ENCODE measurements at places on chromosomes 7 and 10.
A peak's percentile ranks its signal among the peaks of the same experiment; 100 is the strongest.

GRCh38 chr10:91617072-91617609 is 15.7 kb downstream of the PPP1R3C start:
- no peak for DNase-seq

DNA sequence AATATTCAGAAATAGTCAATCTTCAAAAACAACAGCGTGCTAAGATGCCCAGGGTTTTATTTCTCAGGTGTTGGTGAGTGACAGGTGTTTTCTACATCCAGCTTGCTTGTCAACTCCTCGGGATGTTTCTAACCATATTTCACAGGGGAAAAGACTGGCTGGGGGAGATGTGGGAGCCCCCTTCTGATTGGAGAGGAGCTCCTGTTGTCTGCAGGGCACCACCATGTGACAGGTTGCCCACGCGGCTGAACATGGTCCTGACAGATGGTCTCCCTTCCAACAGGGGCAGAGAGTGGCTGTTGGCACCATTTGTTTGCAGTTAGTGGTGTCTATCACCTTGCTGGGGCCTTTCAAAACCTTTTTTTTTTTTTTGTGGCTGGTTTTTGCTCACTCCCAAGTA is 16.5 kb upstream of the GPR26 start:
- no peak for DNase-seq

DNA sequence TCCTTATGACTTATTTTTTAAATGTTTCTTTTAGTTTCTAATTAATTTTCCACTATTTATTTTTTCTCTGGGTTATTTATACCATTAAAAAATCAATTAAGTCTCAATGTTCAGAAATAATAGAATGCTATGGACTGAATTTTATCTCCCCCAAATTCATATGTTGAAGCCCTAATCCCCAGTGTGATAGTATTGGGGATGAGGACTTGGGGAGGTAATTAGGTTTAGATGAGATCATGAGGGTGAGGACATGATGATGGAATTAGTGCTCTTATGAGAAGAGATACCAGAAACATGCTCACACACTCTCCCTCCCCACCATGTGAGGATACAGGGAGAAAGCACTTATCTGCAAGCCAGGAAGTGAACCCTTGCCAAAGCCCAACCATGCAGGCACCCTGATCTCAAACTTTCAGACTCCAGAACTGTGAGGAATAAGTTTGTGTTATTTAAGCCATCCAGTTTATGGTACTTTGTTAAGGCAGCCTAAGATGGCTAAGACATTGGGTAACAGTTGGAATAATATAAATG is 202.6 kb downstream of the MDFIC start:
- DNase-seq: no peak

DNA sequence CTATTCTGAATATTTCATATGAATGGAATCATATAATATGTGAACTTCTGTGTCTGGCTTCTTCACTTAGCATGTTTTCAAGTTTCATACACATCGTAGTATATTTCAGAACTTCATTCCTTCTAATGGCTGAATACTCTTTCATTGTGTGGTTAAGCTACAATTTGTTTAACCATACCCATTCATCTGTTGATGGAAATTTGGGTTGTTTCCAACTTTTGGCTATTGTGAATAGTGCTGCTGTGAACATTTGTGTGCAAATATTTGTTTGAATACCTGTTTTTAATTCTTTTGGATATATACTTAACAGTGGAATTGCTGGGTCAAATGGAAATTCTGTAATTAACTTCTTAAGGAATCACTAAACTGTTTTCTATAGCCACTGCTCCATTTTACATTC is 86.0 kb upstream of the MDFIC start:
- DNase-seq: no peak

DNA sequence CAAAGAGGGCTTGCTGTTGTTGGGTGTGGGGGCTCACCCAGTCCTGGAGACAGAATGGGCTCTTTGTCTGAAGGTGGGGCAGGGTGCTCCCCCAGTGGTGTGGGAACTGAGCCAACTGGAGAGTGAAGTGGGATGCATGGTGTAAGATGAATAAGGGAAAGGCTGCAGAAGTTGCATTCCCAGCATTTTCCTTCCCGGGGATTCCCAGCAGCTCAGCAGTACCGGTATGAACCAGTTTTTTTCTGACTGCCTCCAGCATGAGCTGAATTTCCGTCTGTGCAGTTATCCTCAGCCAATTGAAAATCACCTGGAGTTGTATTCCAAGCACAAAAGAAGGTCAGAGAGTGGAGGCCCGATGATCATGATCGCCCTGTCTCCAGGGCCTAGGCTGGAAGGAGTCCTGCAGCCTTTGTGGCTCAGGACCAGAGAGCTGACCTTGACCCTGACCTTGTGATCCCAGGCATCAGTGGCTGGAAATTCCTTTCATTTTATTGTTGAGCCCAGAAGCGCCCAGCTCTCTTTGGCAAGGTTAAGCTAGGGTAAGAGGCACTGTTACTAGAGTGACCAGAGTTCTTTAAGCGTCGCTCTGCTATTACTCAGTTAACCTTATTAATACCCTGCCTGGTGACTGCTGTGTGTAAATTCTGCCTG is 33.4 kb downstream of the OGDH start:
- DNase-seq: no peak

DNA sequence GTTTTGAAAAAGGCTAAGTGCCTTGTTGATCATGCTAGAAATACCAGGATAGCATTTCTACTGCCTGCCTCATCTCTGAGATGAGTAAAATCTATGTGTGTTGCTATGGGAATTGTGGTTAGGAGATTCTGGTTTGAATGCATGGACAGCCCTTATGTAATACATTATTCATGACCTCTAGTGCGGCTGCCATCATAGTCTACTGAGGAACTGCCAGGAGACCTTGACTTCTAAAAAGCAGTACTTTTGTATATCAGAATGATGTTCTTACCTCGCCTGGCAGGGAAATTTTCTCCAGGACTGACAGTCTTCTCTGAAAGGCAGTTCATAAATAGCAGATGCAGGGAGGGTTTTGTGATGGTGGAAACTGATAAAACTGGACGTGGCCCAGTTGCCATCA is 248.5 kb downstream of the NSUN6 start:
- DNase-seq: no peak

- DNase-seq: no peak
Observed at GRCh38 chr10:132036153-132036886, 29.4 kb upstream of the JAKMIP3 start.

DNA sequence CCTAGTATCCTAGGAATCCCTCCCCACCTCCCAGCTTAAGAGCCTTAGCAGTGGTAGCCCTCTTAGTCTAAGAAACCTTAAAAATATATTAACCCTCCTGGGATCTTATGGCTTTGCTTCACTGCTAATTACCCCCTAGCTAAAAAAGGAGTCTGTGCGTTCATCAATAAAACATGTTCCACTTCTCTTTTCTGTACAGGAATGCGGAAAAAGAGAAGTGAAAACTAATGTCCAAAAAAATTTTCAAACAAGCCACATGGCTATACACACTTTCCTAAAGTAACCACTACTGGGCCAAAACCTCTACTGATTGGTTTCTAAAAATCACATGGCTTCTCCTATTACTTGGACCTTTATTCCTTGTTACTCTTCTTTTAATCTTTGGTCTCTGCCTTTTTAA is 667.1 kb upstream of the LRRTM3 start:
- no peak for DNase-seq

DNA sequence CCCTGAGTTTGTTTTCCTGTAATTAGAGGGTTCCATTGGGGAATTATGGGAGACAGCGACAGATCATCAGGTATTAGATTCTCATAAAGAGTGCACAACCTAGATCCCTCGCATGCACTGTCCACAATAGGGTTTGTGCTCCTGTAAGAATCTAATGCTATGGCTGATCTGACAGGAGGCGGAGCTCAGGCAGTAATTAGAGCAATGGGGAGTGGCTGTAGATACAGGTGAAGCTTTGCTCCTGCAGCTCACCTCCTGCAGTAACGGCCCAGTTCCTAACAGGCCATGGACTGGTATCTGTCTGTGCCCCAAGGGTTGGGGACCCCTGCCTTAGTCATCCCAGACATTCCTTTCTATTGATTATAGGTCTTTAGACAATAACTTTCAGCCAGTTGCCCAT is 894 bp upstream of the ZSCAN21 start:
- no peak for DNase-seq

DNA sequence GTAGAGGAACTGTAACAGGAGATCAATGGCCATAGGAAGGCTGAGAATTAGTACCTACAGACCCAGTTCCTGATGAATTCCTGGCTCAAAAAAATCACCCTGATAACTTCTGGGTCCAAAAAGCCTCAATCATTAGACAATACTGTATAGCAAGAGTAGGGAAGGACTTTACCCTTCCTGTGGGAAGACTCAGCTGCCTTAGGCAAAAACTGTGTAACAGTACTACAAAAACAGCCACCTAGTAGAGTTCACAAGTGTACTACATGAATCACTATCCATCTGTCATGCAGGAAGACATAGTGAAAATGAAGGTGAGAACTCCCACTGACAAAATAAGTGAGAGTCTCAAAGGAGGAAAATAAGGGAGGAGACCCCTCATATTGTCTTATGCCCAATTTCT is 47.6 kb downstream of the MAP3K8 start:
- no peak for DNase-seq

DNA sequence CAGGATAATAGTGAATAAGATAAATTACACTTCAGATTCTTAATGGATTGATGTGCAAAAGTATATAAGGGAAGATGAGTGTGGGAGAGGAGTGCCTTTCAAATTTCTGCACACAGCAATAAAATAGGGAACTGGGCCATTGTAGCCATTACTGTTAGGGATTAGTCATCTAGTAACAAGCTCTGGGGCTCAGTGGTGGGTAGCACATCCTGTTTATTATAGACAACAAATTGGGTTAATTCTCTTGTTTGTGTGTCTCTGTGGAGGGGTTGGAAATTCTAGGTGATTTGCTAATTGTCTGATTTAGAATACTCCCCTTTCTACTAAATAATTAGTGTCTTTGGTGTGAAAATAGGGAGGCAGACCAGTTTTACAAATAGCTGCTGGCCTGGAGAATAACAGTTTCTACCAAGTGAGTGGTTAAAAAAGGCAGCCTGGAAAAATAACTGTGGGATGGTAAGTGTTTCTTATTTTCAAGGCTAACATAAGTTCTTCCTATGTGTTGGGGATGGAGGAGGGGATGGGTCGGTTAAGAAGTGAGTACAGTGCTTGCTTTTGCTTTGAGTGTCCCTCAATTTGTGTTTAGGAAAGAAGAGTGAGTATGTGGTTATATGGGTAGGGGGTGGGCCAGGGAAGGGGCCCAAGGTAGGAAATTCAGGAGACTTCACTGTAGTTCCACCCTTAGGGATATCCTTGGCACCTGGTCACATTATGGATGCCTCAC is 43.3 kb upstream of the TMEM248 start:
- no peak for DNase-seq

DNA sequence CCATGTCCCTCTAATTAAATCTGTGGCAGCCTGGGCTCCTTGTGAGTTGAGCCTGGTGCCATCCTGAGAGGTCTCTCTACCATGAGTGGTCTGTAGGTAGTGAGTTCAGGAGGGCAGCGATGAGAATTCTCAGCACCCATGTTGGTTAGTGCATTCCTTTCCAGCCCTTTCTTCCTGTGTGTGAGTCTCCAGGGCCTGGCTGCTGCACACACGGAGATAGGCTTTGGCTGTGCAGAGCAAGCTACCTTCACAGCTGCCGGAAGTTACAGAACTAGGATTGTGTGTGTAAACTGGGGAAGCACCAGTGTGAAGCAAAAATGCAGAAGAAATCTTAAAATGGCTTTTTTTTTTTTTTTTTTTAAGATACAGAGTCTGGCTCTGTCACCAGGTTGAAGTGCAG is 358.6 kb downstream of the PAXIP1 start:
- DNase-seq: no peak

DNA sequence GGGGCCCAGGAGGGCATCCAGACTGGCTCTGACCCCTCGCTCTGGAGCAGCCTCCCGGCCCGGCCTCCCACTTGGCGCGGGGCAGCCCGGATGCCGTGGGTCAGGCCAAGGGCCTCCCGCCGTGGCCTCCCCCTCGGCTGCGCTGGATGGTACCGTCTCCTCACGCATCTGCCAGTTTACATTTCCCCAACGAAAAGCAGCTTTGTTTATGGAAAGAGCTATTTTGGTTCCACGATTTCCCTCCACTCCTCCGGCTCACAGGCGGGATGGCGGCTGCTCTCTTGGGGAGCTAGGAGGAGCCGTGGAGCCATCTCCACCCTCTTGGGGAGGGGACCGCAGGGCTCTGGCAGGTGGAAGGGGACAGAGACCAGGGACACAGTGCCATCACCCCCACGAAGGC is 93.2 kb upstream of the MYL10 start:
- DNase-seq: no peak

- no peak for DNase-seq
Observed at GRCh38 chr7:113890331-113891030, 28.3 kb downstream of the PPP1R3A start.

DNA sequence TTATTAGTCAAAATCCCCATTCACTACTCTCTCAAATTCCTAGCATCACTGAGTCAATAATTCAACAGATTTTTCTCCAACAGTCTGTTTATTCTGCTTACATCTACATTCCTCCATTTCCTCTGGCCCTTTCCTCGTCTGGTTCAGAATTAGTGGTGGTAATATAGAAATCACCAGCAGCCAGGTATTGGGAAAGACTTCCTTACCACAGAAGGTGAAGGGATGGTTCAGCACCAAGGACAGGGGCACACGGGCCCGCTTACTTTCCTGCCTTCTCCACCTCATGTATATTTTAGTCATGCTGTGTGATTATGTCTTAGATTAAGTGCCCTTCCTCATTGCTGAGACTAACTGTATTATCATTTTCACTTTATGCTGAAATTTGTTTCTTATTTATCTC is 70.4 kb upstream of the APBB1IP start:
- no peak for DNase-seq

DNA sequence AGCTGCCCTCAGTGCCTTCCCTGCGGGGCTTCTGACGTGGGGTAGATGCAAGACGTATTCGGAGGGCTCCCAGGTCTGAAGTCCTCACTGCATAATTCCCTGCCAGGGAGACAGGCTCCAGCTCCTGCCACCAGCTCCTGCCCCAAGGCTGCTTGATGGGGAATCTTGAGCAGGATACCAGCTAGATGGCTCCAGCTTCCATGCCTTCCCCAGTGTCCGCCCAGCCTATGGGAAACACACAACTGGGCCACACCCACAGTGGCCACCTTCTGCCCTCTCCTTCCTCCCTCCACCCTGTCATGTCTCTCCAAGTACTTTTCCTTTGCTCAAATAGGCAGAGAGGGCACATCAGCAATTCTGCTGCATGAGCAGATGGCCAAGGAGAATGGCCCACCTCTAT is 95.8 kb downstream of the PARP12 start:
- no peak for DNase-seq

DNA sequence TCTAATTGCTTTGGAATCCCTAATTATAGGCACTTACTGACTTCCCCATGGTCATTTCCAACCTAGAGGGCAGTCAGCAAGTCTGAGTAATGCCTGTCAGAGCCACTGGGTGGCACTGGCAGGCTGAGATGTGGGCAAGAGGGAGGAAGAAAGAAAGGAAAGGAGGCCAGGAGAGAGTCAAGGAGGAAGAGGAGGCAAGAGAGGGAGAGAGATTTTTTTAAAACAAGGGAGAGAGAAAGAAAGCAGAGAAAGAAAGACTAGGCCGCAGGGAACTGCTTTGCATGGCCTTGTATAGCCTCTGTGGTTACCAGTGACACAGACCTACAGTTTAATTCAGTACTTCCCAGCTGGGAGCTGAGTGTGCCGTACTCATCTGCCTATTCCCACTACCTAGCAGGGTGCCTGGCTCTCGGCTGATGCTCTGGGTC is 210.4 kb upstream of the ADO start:
- peak; percentile 49 for DNase-seq

GRCh38 chr10:66719483-66719882 is 206.4 kb upstream of the LRRTM3 start:
- DNase-seq: no peak

Measured in CD4-positive, alpha-beta T cell treated with Interleukin-4 for 4 hours (primary cell).